Karpas-422 (cell line): ENCODE measurements at places on chromosomes 16 and 17.
A peak's percentile ranks its signal among the peaks of the same experiment; 100 is the strongest.

DNA sequence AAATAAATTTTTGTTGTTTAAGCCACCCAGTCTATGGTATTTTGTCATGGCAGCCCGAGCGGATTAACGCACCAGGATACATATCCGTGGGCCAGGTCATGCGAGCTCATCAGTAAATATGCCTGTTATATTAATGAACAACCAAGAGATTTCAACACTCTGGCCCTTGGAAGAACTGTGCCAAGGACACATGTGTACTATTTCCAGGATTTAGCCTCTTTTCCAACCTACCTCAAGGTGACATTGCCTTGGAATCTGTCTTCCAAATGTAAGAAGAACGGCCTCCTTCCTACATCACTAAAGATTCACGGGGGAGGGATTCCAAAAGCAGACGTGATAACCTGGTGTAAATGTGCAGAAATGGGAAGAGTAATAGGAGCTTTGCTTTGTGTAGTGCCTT lies 72.8 kb upstream of the DYNLRB2 start:
- DNase-seq, result no peak

DNA sequence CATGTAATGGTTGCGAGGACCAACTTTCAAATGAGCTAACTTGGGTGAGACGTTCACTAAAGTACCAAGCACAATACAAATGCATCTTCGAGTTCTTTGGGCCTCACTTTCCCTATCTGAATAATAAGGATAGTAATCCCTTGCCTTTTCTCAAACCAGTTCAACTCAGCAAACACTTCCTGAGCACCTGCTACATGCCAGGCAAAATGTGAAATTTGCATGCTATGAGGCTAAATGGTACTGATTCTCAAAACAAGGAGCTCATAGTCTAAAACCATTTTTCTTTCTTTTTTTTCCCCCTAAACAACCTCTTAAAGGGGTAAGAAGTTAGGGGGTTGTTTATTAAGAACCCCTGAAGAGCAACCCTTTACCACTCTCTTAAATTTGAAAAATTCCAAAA lies 101.4 kb upstream of the HLF start:
- DNase-seq, result no peak

- peak; percentile 95 for DNase-seq
These were observed at the start of gene MCRIP2 for GRCh38 chr16:641326-642188. MCRIP2 (plus strand) TSS chr16:641828; CDS start chr16:641992, 164 bp downstream.

DNA sequence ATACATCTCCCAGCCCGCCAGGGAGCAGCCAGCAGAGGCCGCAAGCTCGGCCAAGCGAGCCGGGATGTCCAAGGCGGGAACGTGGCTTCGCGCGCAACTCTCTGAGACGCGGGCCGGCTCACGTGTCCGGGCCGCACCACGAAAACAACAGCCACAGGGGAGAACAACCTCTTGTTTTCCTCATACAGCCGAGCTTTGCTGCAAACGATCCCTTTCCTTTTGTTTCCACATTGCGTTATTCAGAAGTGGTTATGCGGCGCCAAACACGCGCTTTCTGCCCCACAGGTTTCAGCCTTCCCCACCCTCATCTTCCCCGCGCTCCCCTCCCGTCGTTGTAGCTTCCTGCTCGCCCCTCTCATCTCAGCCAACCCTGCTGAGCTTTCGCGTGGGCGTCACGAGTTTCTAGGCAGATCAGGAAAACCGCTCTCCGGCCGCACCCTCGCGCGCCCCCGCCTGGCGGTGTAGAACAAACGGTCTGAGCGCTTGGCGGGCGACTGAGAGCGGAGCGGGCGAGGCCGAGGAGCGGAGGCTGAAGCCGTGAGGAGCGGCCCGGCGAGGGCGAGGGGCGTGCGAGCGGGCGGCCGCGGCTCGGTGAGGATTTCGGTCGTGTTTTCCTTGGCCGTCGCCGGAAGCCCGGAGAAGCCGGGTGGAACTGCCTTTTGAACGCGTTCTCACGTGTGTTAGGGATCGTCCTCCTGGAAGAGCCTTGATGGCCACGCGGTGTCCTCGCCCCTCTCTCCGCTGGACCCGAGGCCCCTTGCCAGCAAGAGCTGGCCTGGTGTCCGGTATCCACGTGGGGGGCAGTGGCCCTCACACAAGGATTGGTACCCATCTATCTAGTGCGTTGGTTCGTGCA lies 6.6 kb upstream of the SMARCD2 start:
- peak; percentile 97 for DNase-seq

DNA sequence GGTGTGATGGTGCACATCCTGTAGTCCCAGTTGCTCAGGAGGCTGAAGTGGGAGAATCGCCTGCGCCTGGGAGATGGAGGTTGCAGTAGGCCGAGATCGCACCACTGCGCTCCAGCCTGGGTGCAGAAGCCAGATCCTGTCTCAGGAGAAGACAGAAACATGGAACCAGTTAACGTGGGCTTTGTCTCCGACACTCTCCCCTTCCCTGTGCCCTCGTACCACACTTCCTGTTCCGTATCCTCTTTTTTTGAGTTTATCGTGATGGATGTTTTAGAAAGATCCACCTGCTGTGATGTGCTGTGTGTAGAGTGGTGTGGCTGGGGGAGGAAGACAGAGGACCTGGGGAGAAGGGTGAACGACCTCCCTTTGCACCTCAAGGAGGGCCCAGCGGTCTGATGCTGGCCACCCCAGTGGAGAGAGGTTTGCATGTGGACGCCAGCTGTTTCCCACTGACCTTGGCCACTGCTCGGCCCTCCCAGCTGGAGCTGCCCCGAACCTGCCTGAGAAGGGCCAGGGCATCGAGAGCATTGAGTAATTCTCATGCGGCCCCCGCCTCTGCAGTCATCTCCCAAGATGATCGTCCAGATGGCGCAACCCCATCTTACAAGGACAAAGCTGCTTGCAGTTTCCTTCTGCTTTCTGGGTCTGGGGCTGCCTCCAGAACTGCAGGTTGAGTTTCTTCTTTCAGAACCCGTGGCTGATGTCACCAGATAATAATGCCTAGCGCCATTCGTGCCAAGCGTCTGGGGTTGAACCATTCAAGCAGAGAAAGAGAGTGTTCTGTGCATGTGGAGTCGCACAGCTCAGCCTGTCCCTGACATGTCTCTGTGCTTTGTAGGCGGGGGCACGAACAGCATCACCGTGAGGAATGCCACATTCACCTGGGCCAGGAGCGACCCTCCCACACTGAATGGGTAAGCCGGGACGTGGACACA lies 126.3 kb downstream of the ABCC1 start:
- DNase-seq, result no peak

DNA sequence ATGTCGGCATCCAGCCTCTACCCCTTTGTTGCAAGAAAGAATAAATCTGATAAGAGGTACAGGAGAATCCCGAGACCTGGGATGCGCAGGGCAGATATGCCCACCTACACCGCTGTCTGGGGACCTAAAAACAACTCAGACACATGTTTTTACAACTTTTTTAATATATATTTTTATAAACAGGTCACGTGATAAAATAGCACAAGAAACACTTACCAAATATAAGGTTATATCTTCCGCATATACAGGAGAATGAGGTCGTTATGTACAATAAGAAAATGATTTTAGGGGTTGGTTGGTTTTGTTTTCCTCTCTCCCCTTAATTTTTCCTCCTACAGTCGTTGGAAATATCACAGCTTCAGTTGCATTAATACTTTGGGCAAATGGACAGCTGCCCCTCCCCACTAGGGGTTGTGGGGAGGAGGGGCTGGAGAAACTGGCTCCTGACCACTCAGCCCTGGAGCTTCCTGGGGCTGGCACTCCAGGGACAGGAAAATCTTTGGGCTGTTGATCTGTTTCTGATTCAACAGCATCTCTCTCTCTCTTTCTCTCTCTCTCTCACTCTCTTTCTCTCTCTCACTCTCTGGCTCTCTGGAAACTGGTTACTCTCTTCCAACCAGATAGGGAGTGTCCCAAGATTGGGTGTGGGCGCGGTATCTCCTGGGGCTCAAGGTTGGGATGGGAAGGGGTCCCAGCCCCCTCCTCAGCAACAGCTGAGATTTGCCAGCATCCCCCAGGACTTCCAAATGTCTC lies 2.3 kb upstream of the WDR24 start:
- DNase-seq, result no peak

DNA sequence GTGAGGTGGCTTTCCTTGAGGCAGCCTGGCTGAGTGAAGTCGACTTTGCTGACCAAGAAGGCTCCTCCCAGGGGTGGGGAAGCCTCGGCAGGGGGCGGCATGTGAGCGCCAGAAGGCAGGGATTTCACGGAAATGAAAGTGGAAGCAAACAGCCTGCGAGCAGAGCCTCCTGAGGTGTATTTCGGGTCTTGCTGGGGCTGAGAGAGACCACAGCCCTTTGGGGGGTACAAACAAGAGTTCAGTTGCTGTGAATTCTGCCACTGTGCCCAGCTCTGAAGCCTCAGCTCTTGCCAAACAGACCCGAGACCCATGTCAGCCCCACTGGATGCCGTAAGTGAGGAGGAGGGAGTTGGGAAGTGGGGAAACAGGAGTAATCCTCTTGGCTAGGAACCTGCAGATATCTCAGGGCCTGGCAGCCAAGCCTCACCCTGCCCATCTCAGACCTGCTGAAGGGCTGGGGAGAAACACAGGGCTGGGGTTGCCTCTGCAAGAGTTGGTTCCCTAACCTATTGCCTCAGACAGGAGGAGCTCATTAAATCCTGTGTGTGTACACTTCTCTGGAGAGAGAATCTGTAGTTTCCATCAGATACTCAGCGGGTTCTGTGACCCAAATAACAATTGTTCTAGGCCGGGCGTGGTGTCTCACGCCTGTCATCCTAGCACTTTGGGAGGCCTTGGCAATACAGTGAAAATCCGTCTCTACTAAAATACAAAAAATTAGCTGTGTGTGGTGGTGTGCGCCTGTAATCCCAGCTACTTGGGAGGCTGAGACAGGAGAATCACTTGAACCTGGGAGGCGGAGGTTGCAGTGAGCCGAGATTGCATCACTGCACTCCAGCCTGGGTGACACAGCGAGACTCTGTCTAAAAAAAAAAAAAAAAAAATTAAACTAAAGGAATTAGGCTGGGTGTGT lies at the start of gene IFI35:
IFI35 (plus strand) TSS at position 146 of the 913 bp plus-strand sequence; CDS start at position 310, 164 bp downstream.
- peak; percentile 93 for DNase-seq

GRCh38 chr17:39813631-39814030 lies 50.5 kb downstream of the IKZF3 start:
- no peak for DNase-seq

DNA sequence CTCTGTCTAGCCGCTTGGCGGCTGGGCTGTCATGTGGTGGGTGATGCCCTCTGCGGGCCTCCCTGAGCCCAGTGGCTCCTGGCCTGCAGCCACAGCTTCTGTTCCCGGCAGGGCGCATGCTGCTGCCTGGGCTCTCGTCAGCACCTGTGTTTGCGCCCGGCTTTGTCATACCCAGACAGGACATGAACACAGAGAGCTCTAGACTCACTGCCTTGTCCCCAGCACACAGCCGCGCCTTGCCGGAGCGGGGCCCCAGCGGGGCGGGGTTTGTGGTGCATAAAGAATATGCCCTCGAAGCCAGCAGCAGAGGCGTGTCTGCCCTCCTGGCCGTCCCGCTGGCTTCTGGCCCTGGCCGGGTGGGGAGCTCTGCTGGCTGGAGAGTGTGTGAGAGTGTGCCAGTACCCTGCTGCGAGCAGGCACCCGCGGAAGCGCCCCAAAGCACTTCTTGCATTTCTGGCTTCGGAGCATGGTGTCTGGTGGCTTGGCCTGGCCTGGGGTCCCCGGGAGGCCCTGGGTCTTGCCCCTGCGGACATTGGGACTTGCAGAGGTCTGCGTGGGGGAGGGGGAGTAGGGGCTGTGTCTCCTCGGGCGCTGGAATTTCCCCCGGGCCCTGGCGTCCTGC lies 14.4 kb downstream of the ASPSCR1 start:
- no peak for DNase-seq

DNA sequence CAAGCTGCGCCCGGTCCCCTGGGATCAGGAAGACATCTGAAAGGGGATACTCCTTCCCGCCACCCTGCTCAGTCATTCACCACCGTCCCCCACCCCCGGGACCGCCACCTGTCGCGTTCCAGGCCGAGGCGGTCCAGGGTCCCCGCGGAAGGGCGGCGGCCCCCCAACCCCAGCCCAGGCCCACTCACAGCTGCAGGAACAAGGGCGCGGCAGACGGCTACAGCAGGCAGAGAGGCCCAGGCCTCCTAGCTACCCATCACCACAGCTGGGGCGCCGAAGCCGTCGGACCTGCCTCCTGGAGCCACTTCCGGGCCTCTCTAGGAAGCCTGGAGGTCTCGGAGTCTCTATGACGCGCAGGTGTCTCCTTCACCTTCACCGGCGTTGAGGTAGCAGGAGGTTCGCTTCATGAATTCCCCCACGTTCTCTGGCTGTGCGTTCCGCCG lies at the start of gene SDR42E1:
SDR42E1 (minus strand) TSS at position 272 of the 443 bp plus-strand sequence. CDS start 10,612 bp downstream, outside the sequence.
- peak; percentile 94 for DNase-seq

GRCh38 chr17:72719578-72720493 lies 372.7 kb downstream of the SLC39A11 start:
- DNase-seq, result no peak

- DNase-seq, result no peak
These were observed 440.9 kb upstream of the MAF start for GRCh38 chr16:80041410-80041809.

- no peak for DNase-seq
These were observed 219.5 kb downstream of the NTN1 start for GRCh38 chr17:9240659-9241370.

DNA sequence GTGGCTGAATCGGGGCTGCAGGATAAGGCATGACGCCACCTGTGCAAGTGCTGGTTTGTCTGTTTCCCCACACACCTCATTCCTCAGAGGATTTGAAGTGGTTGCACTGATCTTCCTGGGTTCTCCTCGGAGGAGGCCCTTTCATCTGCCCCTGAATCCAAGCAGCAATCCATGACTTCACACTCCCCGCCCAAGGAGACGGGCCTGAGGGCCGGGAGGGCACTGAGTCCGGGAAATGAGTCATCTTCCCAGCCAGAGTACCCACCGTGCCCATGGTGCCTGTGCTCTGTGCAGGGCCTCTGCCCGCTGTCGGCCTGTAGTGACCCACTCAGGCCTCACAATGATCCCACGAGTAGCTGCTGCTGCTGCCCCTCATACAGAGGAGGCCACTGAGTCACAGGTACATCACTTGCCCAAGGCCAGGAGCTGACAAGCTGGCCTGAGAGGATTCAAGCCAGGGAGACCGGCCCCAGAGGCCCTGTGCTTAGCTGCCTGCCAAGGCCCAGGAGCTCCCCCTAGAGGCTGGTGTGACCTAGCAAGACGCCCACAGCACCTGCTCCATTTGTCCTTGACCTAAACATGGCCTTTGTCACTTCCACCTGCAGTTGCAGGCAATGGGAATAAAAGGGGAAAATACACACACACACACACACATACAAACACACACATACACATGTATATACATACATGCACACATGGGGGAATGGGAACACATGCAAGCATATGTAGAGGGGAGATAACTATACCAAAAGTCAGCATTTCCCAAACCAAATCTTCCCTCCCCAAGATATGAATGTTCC lies 240.0 kb downstream of the C16orf95 start:
- DNase-seq, result peak; percentile 89
